ENCODE measurements at places on chromosomes 3 and 15. TPM values are rescaled to one million over a fixed set of nuclear protein-coding genes. Genes with fewer than 3 reads are reported as not detected.

LINGO1 gene
- total RNA-seq = 4.6 TPM

TRIM71 gene
- 0.69 TPM for total RNA-seq

CIDEC gene
- total RNA-seq = 29.4 TPM

TMEM45A gene
- total RNA-seq = 335 TPM

SLC9C1 gene
- 0.89 TPM for total RNA-seq

ANXA2 gene
- 913 TPM for total RNA-seq

MESP1 gene
- 1.6 TPM for total RNA-seq

ITIH1 gene
- total RNA-seq = 1.3 TPM

CHP1 gene
- total RNA-seq = 49.4 TPM

CELSR3 gene
- 0.39 TPM for total RNA-seq

GRCh38 chr3:175307642-175308041 lies 448.5 kb downstream of the NAALADL2 start:
- DNase-seq = no peak

DNA sequence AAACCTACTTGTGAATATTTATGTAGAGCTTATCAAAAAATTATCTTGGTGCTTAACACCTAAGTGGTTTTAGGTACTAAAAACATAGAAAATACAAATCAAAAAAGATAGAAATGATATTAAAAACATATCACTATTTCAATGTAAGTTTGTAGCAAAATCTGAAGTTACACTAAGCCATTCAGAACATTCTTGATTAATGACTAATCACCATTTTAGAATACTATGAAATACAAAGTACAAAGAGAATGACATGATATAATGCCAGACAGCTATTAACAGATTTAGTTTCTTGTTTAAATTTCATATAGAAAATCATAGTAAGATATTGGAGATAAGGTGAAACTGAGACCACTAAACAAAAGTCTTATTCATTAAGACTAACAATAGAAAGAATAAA lies 169.7 kb upstream of the AGTR1 start:
- no peak for DNase-seq

DNA sequence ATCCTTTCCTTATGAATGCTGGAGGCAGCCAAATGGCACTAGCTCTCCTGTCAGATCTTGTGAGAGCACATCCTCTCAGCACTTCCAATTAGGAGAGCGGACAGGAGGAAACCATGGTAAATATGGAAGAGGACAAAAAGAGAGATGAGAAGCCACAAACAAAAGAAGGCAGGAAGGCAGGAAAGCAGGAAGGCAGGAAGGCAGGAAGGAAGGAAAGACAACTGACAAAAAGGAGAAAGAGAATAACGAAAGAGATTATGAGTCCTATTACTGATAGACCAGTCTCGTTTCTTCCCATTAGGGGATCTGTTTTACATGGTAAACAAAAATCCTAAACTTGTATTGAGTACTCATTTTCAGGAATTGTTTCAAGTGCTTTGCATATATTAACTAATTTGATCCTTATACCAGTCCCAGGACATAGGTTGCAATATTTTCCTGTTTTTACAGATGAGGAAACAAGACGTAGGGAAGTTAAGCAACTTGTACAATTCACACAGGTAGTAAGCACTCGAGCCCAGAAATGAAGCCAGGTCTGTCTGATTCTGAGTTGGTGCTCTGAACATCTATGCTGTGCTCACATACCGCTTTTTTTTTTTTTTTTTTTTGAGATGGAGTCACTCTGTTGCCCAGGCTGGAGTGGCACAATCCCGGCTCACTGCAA lies 4.2 kb downstream of the BCL2A1 start:
- no peak for DNase-seq

- no peak for DNase-seq
These were observed 107.0 kb downstream of the FILIP1L start for GRCh38 chr3:100007313-100007712.

- DNase-seq = no peak
These were observed 418.7 kb upstream of the SGO1 start for GRCh38 chr3:20604659-20605058.

DNA sequence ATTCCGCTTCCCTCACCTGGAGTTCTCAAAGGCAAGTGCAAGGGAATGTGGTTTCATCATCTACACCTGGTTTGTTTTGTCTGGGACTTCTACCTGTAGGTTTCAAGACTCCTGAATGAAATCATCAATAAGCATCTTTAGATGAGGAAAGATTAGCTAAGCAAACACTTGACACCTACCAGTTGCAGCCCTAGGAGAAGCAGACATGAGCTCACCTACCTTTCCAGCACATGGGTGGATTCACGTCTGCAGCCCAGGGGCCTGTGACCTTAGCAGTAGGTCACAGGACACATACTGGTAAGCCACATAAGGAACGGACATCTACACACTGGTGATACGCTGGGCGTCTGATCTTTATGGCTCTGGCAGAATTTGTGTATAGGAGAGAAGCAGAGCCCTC lies 26.7 kb downstream of the SLCO2A1 start:
- DNase-seq = no peak

DNA sequence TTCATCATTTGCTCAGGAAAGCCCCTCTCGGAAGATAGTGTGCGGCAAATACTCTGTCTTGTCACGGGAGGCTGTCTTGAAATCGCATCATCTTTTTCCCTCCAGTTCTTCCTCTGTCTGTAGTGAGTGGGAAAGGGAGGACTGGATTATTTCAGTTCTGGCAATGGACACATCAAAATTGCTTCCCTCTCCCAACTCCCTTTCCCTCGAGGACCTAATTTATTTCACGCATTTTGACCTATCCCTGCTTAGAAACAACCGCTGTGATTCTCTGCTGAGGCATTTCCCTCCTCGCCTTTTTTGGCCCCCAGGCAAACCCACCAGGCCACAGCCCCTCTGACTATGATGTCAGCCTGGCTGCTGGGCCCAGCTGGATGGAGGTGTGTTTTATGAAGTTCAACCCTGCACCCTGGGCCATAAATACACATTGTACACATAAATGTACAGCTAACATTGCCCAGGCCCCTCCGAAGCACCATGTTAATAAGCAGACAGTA lies 138.7 kb upstream of the LRTM1 start:
- DNase-seq = no peak

GRCh38 chr15:76625267-76625666 lies 279.9 kb downstream of the SCAPER start:
- DNase-seq = no peak

DNA sequence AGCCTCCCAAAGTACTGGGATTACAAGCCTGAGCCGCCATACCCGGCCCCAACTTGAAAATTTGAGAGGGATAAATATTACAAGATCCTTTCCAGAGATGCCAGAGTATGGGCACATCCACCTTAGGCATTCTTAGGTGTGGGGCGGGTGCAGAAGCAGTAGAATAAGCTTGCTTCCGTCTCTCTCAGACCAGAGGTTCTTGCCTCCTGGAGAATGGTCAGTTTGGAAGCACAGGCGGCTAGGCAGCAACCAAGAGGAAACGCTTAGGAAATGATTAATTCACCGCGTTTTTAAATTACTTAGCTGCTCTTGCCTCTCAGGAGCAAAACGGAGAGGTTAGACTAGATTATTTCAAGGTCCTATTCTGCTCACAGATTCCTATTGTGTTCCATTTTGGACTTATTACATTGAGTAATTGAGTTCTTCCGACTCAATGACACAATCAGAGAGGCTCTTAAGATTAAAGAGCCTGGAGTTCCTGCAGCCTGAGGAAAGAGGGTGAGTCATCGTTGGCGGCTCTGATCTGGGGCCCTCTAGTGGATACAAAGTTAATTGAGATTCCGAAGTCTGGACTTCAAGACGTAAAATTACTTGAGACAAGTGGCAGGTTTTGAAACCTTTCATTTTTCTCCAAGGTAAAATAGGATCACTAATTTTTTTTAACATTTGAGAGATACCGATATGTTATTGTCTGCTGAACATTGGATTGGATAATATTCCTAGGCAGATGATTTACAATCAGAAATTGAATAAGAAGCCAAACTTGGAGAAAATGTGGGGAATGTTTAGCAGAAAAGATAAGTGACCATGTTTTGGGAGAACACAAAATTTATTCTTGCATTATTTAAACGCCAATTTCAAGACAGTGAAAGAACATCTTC lies 5.8 kb upstream of the TOPAZ1 start:
- DNase-seq = peak; percentile 43

DNA sequence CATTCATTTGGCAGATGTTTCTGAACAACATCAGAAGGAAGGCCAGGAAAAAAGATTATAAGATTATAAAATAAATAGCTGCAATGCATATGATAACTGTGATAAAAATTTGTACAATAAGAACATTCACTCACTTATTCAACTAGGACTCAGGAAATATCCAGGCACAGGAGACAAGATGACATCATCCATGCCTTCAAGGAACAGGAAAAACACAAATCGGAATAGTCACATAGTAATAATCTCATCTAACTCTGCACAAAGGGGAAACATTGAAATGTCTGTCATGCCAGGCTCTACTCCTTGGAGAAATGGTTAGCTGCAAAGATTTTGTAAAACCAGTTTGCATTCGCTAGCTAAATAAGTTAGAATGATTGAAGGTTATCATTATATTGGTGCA lies 233.5 kb upstream of the AGTR1 start:
- peak; percentile 62 for DNase-seq

DNA sequence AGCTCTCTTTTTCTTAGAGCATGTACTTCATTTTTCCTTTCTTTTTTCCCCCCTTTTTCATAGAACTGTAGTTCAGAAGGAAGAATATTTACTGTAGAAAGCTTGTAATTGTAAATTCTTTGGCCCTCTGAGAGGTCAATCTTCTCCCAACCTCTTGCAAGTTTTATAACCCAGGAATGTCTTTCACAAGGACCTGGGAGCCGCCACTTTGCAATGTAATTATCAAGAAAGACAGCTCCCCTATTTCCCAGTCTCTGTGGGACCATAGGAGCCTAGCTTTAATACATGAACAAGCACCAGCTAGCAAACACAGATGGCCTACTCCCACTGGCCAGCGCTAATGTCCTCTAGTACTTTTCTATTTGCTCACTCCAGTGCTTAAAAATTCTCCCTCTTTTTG lies 51.4 kb downstream of the NFKBIZ start:
- no peak for DNase-seq

GRCh38 chr3:84987706-84988504 lies 29.1 kb downstream of the CADM2 start:
- DNase-seq = no peak

- no peak for DNase-seq
These were observed 36.2 kb upstream of the FLNB start for GRCh38 chr3:57971975-57972374.

GRCh38 chr3:69297501-69297900 lies 88.4 kb downstream of the FRMD4B start:
- no peak for DNase-seq

GRCh38 chr15:38130740-38131498 lies 121.7 kb upstream of the SPRED1 start:
- DNase-seq = peak; percentile 93

DNA sequence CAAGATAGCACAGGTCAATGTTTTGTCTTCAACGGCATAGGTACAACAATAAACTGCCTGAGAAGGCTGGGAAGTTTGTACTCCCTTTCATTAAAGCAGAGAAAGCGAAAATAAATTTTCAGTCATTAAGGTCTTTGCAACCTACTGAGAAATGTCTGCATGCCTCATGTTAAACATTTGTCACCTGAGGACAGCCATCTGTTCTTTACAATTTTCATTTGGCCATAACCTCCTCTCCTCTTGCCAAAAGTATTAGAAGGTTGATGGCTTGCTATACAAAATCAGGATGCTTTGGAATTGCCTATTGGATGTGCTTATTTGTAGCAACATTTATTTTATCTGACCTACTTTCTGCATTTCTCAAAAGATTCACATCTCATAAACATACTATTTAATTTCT lies 122.7 kb downstream of the GOLIM4 start:
- DNase-seq = no peak

GRCh38 chr15:90585863-90586262 lies 56.1 kb downstream of the CRTC3 start:
- no peak for DNase-seq

- DNase-seq = no peak
These were observed 11.6 kb downstream of the EAF1 start for GRCh38 chr3:15438983-15439382.

- peak; percentile 70 for DNase-seq
These were observed 130.5 kb downstream of the KLF13 start for GRCh38 chr15:31457161-31457560.

GRCh38 chr3:45691842-45692241 lies 2.6 kb downstream of the SACM1L start:
- DNase-seq = no peak

- no peak for DNase-seq
These were observed 23.1 kb downstream of the CD47 start for GRCh38 chr3:108067768-108068167.

GRCh38 chr15:70528816-70529215 lies 234.5 kb downstream of the UACA start:
- DNase-seq = no peak

DNA sequence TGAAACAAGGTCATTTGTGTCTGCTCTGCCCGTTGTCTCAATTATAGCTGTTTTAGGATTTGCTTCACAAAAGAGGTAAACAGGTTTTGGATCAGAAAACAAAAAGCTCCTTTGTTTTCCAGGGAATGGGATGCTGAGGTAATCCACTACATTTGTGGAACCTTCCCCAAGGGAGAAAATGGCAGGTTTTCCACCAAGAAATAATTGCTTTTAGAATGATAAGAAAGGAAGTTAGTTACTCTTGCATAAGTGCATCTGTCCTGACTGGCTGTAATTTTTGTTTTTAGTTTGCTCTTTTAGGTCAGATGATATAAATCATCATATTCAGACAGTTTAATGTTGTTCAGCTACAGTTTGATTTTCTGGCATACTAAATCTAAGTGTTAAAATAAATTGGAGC lies 198.5 kb upstream of the COL8A1 start:
- no peak for DNase-seq

- DNase-seq = no peak
These were observed 393.6 kb upstream of the TPM1 start for GRCh38 chr15:62648954-62649353.

GRCh38 chr15:39925112-39925842 lies 5.2 kb upstream of the GPR176 start:
- DNase-seq = no peak

GRCh38 chr15:52010633-52011595 lies 8.1 kb upstream of the MAPK6 start:
- no peak for DNase-seq

- DNase-seq = no peak
These were observed 19.5 kb upstream of the IFT57 start for GRCh38 chr3:108241721-108242120.

DNA sequence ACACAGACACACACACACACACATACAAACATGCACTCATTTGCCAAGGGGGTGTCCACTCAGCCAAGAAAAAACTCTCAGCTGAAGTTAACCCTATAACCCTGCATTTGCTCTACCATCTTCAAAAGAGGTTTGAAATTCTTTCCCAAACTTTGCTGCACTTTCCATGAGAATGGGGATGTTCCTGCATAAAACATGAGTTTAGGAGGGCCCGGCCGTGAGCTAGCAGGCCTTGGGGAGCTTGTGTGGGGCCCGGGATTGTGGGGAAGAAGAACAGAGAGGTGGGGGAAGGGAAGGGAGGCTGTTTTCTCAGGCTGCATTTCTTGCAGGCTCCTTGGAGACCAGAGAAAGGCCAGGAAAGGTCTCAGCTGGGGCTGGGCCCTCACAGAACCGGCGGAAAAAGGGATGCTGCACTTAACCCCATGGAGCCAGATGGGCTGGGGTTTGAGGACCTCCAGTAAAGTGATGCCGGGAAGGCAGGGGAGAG lies 40.8 kb downstream of the SEMA5B start:
- DNase-seq = no peak

GRCh38 chr3:170811515-170811914 lies 58.5 kb downstream of the RPL22L1 start:
- DNase-seq = no peak

GRCh38 chr3:192054881-192055280 lies 593.9 kb downstream of the PYDC2 start:
- DNase-seq = no peak

Measured in skin of body (tissue), 3 donors.